ENCODE measurements at places on chromosomes 16 and 17.

DNA sequence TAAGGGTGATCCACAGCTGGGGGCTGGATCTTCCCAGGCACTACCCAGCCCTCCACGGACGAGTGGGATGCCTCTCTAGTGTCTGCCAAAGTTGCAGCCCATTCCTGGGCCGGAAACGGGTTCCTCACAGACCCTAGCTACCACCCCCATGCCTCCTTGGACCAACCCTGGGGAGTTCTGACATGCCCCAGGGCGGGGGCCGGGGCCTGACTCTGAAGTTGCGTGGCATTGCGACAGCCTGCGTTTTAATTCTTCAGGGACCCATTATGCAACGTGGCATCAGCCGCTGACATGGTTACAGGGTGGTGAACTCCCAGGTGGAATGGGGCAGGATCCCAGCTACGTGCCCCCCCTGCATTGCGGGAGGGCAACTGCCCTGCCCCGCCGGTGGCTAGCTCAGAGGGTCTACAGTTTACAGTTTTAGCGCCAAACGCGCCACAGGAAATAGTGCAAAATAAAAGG lies 2.7 kb downstream of the CBX4 start:
- no peak for DNase-seq

GRCh38 chr16:23952971-23953300 lies 117.2 kb downstream of the PRKCB start:
- no peak for DNase-seq

DNA sequence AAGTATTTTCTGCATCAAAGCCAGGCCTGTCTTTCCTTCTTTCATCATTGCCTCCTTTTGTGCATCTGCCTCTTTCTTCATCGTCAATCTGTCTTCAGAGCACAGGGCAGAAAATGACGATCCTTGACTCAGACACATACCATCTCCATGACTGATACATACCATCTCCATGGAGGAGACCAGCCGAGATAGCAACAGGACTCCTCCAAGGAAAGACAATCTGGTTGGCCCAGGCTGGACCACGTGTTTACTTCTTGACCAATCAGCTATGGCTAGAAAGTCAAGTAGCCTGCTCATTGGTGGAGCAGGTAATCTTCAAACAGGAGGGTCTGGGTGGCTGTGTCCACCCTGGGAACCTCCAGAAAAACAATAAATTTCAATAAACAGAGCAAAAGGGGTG lies 164.6 kb downstream of the CPPED1 start:
- DNase-seq = no peak

- DNase-seq = no peak
These were observed 44.9 kb downstream of the SMURF2 start for GRCh38 chr17:64617125-64617780.

- DNase-seq = peak; percentile 52
These were observed 4.1 kb upstream of the PITPNA start for GRCh38 chr17:1566505-1567199.

GRCh38 chr16:29821643-29822115 lies 1.4 kb downstream of the MVP start:
- DNase-seq = no peak

GRCh38 chr17:75118307-75118706 lies 8.5 kb downstream of the ARMC7 start:
- DNase-seq = no peak

DNA sequence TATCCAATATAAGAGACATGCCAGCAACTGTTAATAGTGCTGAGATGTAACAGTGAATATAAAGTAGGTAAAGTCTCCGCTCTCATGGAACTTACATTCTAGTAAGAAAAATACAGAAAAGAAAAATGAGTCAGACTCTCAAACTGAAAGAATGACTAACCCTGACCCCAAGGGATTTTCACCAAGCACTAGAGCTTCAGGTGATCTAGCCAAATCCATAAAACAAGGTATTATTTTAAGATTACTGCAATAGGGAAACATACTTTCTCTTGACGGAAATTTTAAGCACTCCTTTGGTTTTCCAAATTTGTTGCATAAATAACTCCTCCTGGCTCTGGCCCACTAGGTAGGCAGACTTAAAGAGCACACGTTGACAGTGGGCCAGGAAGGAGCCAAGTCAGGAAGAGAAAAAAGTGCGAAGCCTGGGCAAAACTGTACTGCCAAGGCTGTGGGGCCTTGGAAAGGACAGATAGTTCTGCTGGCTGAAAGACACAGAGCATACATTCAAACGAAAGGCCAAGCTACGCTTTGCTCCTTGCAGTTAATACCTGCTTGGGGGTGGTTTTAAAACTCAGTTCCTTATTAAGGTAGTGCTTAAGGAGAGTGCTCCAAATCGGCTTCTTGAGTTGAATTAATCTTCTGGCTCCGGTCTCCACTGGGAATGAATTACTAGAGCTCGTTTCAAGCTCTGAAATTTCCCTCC lies 1.4 kb downstream of the GOT2 start:
- DNase-seq = peak; percentile 12

- DNase-seq = no peak
These were observed 34.6 kb upstream of the AKTIP start for GRCh38 chr16:53537626-53538025.

DNA sequence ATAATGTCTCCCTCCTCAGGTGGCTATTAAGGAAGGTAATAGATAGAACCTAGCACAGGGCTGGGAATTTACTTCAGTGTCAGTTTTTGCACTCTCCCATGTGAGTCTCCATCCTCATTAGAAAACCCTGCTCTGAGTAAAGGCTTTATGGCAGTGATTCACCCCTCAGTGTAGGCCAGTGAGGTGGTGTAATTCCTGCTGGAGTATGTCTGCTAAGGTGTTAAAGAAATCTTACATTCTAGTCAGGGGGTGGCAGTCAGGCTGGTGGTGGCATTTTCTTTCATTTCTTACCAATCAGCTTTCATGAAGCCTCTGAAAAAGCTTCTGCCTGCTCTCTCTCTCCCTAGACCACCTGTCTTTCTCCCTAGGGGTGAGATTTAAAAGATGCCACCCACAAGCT lies 138.8 kb upstream of the CCL2 start:
- no peak for DNase-seq

- DNase-seq = no peak
These were observed 29.6 kb downstream of the GSG1L start for GRCh38 chr16:28033870-28034269.

GRCh38 chr17:63258785-63259184 lies 187.3 kb downstream of the CYB561 start:
- no peak for DNase-seq

- DNase-seq = peak; percentile 61
These were observed 135.8 kb downstream of the WWOX start for GRCh38 chr16:78235168-78235800.

- DNase-seq = no peak
These were observed 148.2 kb downstream of the CPPED1 start for GRCh38 chr16:12655537-12655936.

DNA sequence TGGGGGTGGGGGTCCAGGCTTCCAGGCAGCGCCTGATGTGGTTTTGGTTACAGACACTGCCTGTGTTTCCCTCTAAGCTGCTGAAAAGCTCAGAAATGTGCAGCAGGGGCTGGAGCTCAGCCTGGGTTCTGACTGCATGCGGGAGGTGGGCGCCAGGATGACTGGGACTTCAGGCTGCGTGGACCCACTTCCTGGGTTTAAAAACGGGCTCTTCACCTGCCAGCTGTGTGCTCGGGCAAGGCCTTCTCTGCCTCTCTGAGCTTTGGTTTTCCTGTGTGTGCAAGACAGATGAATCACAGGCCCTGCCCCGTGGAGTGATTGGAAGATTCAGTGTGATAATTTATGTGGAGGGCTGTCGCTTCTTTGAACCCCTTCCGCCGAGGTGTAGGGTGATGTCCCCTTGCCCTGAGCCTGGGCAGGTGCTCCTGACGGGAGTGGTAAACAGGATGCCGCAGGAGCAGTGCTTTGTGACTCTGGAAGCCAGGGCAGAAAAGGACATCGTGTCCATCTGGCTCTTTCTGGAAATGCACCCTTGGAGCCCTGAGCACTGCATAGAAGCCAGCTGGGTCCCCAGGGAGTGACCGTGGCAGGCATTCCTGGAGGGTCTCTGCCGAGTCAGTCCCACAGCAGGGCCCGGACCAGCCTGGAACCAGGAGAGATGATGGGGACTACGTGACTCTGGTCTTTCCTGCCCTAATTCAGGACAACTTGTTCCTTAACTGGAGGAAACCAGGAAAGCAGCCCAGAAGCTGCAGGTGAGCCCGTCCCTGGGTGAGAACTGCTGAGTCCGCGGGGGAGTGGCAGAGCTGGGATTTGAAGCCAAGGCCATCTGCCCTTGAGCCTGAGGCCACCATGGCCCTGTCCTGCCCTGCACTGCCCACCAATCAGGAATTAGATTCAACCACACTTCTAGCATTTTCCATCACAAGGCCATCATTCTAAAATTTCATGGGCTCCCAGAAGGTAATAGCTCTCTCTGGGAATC lies 28.5 kb upstream of the SLC7A5 start:
- DNase-seq = peak; percentile 60

- DNase-seq = no peak
These were observed 88.3 kb upstream of the ELAC2 start for GRCh38 chr17:13106171-13106570.

- no peak for DNase-seq
These were observed 18.3 kb downstream of the MYBBP1A start for GRCh38 chr17:4536742-4537411.

DNA sequence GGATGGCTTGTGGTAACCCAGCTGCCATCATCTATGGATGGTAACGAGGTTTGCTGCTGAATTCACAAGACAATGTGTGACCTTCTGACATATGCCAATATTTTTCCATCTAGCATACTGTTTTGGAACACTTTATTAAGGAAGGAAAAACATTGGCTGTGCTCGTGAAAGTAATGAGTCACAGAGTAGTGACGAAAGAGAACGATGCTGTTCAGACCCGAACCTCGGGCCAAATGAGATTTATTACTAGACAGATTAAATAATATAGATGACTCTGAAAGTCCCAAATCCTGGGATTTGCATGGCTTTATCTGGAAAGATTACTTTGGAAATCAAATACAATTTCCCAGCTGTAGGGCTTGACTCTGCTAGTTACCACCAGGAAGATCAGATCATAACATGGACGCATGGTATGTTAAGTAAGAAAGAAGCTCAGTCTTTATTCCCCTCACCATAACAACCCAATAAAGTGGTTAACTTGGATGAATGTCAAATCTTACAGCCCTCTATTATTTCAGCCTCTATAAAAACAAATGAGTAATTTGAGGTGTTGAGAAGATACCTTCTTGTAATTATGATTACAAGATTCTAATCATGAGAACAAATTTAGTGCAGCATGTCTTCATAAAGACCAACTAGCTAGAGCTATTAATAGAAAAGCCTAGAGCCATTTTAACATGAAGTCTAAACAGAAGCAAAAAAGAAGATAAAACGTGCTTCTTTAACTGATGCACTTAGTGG lies 32.6 kb downstream of the ERN1 start:
- no peak for DNase-seq

DNA sequence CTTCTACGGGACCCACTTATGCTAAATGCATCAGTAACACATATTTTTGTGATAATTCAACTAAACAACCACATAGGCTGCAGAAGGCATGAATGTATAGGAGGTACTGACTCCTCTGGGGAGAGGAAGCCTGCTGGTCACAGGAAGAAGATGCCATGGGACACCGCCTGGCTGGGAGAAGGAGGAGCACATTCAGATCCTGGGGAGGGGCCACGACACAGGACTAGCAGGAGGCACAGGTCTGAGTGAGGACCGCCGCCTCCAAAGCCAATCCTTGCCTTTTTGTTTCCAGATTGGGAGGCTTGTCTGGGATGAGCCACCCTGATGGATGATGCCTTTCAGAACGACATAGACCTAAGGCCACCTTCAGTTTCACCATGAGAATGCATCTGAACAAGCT lies 34.6 kb downstream of the MBTPS1 start:
- DNase-seq = no peak

DNA sequence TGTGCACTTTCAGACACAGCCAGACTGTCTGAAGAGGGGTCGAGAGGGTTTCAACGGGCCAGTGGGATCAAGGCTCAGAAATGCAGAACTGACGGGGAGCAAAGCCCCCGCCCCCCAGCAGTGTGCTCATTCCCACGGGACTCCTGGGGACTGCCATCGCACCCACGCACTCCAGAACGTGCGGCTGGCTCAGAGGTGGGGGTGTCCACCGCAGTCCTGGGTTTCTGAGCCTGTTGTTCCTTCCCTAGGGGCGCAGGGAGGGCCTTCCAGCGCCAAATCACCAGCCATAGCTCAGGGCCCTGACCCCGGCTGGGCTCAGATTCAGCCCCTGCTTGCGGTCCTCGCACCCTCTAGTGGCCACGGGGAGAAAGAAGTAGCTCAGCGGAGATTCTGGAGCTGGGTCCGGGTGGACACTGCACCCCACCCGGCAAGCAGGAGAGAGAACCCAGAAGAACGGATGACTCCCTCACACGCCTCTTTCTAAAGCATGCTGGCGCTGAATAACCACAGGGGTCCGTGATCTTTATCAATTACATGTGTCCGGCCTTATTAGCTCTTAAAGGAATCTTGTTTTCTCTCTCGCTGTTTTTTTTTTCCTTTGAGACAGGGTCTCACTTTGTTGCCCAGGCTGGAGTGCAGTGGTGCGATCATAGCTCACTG lies 45.0 kb upstream of the USP7 start:
- DNase-seq = peak; percentile 66

DNA sequence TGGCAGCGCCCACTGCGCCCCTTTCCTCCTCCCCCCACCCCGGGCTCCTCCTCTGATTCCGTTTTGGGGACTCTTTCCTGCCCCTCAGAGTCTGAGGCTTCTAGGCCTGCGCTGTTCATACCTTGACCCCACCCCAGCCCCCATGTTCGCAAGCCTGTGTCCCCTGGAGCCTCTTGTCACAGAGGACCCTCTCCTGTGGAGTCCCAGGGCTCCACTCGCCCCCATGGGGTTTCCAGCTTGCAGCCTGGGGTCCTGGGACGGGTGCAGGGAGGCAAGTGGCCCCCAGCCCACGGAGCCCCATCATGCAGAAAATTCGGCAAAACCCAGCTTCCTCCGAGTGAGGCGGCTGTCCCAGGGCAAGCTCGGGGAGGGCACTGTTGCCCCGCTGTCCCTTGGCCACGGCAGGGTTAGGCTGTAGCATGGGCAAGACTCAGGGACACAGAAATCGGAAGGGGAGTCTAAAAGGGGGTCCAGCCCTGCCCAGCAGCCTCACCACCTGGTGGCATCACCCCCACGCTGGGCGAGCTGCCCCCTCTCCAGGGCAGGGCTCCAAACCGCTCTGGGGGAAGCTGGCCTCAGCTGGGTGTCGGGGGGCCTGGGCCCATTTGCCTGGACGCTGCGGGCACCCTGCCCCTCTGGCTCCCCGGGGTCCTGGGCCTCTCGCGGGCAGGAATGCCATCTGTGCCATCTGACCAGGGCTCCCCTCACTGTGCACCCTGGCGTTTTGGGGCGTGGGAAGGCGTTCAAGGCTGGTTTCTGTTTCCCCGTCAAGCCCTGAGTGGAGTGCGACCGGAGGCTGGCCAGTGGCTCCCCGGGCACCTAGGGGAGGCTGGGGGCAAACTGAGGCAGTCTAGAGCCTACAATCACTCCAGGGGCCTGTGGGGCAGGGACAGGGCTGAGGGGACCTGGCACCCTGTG lies 11.5 kb upstream of the BAHCC1 start:
- DNase-seq = no peak

GRCh38 chr16:10685709-10686108 lies 9.0 kb downstream of the TEKT5 start:
- no peak for DNase-seq
